MM.1S (cell line): ENCODE measurements at places on chromosomes 4 and X.

DNA sequence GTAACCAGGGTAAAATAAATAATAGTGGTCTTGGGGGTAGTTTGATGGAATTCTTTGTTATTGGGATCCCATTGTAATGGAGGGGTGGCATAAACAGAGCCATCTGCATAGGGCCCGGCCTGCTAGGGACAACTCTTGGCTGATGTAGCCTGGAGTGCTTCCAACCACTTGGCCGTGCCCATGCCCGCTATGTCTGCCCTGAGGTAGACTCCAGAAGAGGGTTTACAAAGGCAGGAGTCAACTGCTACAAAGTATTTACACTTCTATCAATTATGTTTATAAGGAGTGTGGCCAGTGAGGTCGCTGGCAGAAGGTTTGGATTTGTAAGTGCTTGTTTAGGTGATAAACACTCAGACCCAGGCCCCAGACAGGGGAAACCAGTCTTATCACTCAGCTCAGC lies 8.1 kb downstream of the RASL11B start:
- no peaks in the 10 kb centered on the region for H3K27me3 ChIP-seq
- H3K27ac ChIP-seq, result no peak overlapping the region
- no peak overlapping the region for H3K4me3 ChIP-seq
- DNase-seq, result no peak
- H3K36me3 ChIP-seq, result no peaks in the 10 kb centered on the region

DNA sequence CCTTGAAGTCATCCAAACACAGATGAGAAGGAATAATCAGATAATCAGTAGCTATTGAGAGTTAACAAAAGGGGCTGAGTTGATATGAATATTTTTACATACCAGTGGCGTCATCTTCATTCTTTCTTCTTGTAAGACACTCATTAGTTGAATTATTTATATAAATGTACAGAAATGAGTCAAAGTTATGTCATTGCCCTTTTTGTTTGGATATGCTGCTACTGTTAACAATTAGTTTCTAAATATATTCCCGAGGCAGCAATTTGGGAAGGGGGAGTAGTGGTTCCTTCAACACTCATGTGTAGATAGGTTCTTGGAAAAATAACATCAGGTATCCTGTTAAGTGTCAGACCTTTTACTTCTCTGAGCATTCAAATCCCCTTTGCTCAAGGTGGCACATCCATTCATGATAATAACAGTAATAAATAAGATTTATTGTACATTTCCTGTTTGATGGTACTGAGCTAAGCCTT lies 436.6 kb downstream of the SPRY1 start:
- no peak overlapping the region for H3K27ac ChIP-seq
- H3K4me3 ChIP-seq, result no peak overlapping the region
- DNase-seq, result no peak
- H3K4me1 ChIP-seq, result peaks cover 11% of the 10 kb centered on the region

DNA sequence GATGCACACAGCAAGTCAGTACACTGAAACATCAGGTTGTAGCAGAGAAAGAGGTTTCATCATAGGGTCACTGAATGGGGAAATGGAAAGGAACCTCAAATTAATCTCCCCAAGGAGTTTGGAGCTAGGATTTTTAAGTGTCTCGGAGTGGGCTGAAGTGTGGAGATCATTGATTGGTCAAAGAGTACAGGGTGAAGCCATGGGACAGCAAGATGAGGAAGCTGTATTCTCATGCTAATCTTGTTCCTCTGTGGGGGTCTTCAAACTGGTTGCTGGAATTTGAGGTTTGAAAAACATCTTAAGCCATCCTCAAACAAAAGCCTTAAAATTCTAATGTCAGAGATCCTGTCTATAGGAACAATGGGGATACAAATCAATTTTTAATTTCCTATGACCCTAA lies 78.8 kb upstream of the TEX13A start:
- H3K36me3 ChIP-seq, result no peaks in the 10 kb centered on the region
- H3K4me3 ChIP-seq, result no peak overlapping the region
- no peak overlapping the region for H3K27ac ChIP-seq
- DNase-seq, result no peak
- no peaks in the 10 kb centered on the region for H3K27me3 ChIP-seq

- H3K36me3 ChIP-seq, result no peaks in the 10 kb centered on the region
- H3K27me3 ChIP-seq, result peaks cover 83% of the 10 kb centered on the region
These were observed 235.0 kb downstream of the AFAP1 start for GRCh38 chr4:7704625-7705024.

DNA sequence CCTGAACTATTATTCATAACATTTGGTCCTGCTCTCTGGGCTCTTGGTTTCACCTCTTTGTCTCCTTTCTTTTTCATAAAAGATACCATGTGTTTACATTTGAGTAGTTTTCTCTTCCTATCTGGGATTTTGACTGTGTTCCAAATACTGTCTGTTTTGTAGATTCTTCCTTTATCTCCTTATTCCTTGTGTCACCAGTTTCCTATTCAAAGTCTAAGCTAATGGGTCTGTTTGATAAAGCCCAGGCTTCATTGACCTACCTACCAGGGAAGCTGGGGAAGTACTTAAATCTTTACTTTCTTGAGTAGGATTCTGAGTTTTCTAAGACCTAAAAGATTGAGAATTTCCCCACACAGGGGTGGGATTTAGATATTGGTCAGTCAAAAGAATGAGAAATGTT lies 409.5 kb downstream of the RAPGEF2 start:
- no peaks in the 10 kb centered on the region for H3K36me3 ChIP-seq
- no peaks in the 10 kb centered on the region for H3K27me3 ChIP-seq
- no peak overlapping the region for H3K27ac ChIP-seq
- H3K4me3 ChIP-seq, result no peak overlapping the region

DNA sequence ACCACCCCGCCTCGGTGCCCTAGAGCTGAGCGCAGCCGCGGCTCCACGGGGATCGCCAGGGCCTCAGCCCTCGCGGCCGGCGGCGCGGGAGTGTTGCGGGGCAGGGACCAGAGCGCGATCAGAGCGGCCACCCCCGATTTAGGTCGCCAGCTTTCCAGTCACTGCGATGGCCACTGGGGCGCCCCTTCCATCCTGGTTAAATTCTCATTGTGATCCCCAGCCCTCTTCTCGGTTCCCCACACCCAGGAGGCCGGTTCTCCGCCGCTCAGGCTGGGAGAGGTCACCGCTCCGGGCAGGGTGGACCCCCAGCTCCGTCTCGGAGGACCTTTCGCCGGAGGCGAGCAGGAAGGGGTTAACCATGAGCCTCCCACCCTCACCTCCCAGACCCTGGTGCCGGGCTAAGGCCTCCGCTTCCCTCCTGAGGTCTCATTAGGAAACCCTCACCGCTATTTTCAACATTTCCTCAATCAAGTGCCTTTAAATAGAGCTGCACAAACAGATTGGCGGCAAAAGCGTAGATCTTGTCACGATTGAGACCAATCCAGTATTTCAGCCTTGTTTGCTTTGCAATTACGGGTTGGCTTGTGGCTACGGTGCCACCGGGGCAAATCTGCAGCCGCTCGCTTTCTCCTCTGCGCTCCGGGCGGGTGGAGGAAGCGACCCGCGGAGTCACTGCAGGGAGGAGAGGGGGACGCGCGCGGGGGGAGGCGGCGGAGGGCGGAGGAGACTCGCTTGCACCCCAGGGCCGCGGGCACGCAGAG lies 8.3 kb upstream of the HAND2 start:
- peak; percentile 19 for DNase-seq
- H3K4me3 ChIP-seq, result peak overlapping the region; percentile 32
- H3K4me1 ChIP-seq, result no peaks in the 10 kb centered on the region
- H3K27ac ChIP-seq, result no peak overlapping the region
- no peaks in the 10 kb centered on the region for H3K36me3 ChIP-seq

GRCh38 chr4:72360075-72360474 lies 208.9 kb downstream of the ADAMTS3 start:
- no peaks in the 10 kb centered on the region for H3K27me3 ChIP-seq
- H3K4me3 ChIP-seq, result no peak overlapping the region
- H3K27ac ChIP-seq, result no peak overlapping the region
- H3K4me1 ChIP-seq, result no peaks in the 10 kb centered on the region
- no peaks in the 10 kb centered on the region for H3K36me3 ChIP-seq

DNA sequence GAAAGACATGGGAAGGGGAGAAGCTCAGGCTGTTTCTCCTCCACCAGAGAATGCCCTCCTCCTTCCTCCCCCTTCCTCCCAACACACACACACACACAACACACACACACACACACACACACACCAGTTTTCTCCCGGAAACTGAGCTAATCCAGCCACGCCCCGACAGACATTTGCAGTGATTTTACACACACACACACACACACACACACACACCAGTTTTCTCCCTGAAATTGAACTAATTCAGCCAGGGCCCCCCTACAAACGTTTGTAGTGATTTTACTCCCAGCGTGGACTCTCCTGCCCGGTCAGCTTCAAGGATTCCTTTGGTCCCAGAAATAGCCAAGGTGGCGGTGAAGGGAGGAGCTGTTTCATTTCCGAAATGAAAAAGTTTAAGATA lies 32.9 kb upstream of the STX18 start:
- peaks cover 13% of the 10 kb centered on the region; the same call in 1 of the 2 replicates for H3K4me1 ChIP-seq
- no peak for DNase-seq
- no peaks in the 10 kb centered on the region for H3K27me3 ChIP-seq
- peak overlapping the region; percentile 24; the same call in 1 of the 2 replicates for H3K27ac ChIP-seq
- H3K36me3 ChIP-seq, result no peaks in the 10 kb centered on the region
- peak overlapping the region; percentile 68 for H3K4me3 ChIP-seq

DNA sequence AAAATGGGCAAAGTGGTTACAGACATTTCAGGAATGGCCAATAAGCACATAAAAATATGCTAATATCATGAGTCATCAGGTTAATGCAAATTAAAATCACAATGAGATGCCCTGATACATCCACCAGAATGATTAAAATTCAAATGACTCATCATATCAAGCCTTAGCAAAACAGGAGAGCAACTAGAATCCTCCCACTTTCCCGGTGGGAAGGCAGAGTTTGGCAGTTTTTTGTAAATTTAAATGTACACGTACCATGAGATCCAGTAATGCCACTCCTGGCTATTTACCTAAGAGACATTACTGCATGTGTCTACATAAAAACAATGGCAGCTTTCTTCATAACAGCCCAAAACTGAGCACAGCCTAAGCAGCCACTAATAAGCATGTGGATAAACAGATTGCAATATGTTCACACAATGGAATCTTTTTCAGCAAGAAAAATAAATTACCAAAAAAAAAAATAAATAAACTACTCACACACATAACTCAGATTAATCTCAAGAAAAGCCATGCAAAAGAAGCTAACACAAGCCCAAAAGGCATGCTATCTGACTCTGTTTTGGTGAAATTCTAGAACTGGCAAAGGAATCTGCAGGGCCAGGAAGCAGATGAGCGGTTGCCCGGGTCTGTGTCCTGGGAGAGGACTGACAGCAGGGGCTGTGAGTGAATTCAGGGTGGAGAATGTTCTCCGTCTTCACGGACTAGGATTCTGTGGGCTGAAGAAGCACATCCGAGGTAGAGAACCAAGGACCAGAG lies 48.8 kb downstream of the AFAP1 start:
- H3K27ac ChIP-seq, result no peak overlapping the region
- no peaks in the 10 kb centered on the region for H3K36me3 ChIP-seq
- no peaks in the 10 kb centered on the region for H3K4me1 ChIP-seq
- peaks cover 90% of the 10 kb centered on the region for H3K27me3 ChIP-seq
- no peak overlapping the region for H3K4me3 ChIP-seq
- DNase-seq, result no peak

- no peaks in the 10 kb centered on the region for H3K36me3 ChIP-seq
- peak overlapping the region; percentile 74 for H3K27ac ChIP-seq
- H3K4me3 ChIP-seq, result peak overlapping the region; percentile 76
- peaks cover 10% of the 10 kb centered on the region for H3K4me1 ChIP-seq
- DNase-seq, result no peak
These were observed 383 bp upstream of the TBC1D19 start for GRCh38 chr4:26583538-26583864.

GRCh38 chr4:20086067-20086798 lies 165.5 kb upstream of the SLIT2 start:
- no peaks in the 10 kb centered on the region for H3K4me1 ChIP-seq
- no peaks in the 10 kb centered on the region for H3K36me3 ChIP-seq
- H3K27me3 ChIP-seq, result no peaks in the 10 kb centered on the region
- H3K4me3 ChIP-seq, result no peak overlapping the region

- no peak overlapping the region for H3K4me3 ChIP-seq
- H3K27ac ChIP-seq, result no peak overlapping the region
- H3K4me1 ChIP-seq, result no peaks in the 10 kb centered on the region
These were observed 1.2 kb downstream of the KLKB1 start for GRCh38 chr4:186228514-186228894.

DNA sequence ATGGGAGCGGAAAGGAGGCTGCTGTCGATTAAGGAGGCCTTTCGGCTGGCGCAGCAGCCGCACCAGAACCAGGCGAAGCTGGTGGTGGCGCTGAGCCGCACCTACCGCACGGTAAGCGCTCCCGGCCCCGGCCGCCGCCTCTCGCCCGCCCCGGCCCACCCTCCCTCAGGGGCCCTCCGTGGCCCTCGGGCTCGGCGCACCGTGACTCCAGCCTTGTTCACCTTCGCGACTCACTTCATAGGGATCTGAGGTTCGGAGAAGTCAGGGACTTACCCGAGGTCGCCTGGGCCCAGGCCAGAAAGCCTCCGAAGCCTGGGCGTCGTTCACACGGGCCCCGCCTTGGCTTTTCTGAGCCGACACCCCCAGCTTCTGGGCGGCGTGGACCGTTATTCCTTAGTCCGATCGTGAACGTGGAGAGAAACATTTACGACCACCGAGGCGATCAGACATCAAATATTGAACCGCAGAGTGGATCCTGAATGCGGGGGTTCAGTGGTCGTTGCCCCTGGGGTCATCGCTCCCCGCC lies 362 bp downstream of the NCAPG start:
- H3K36me3 ChIP-seq, result peaks cover 1% of the 10 kb centered on the region; the same call in 1 of the 2 replicates
- peak overlapping the region; percentile 95; the same call in 1 of the 2 replicates for H3K27ac ChIP-seq
- no peaks in the 10 kb centered on the region for H3K27me3 ChIP-seq

GRCh38 chrX:148995661-148996060 lies 495.2 kb downstream of the AFF2 start:
- H3K4me3 ChIP-seq, result no peak overlapping the region
- H3K27ac ChIP-seq, result no peak overlapping the region
- H3K4me1 ChIP-seq, result no peaks in the 10 kb centered on the region
- no peaks in the 10 kb centered on the region for H3K36me3 ChIP-seq
- no peaks in the 10 kb centered on the region for H3K27me3 ChIP-seq

GRCh38 chr4:47720787-47721186 lies 117.1 kb downstream of the CORIN start:
- no peaks in the 10 kb centered on the region for H3K4me1 ChIP-seq
- no peaks in the 10 kb centered on the region for H3K27me3 ChIP-seq
- DNase-seq, result no peak
- H3K36me3 ChIP-seq, result no peaks in the 10 kb centered on the region
- H3K4me3 ChIP-seq, result no peak overlapping the region

DNA sequence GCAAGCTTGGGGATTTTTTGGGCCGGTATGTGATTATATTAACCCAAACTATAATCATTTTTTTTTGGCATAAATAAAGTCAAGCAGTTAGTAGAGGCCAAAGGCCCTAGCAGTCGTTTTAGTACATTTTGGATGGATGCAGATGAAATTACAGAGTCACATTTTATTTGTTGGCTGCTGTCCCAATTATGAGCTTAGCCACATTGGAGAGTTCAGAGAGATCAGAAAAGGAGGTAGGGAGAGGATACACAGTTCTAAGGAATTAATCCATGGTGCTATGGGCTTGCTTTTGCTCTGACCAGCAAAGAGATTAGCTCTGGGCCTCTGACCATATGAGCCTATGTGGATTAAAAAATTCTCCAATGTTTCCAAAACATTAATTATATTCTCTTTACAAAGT lies 395.1 kb downstream of the RAPGEF2 start:
- no peaks in the 10 kb centered on the region for H3K27me3 ChIP-seq
- no peak for DNase-seq
- no peaks in the 10 kb centered on the region for H3K4me1 ChIP-seq
- no peaks in the 10 kb centered on the region for H3K36me3 ChIP-seq

- no peak overlapping the region for H3K27ac ChIP-seq
- no peaks in the 10 kb centered on the region for H3K4me1 ChIP-seq
- no peaks in the 10 kb centered on the region for H3K27me3 ChIP-seq
- no peak overlapping the region for H3K4me3 ChIP-seq
These were observed 42.8 kb downstream of the TENM3 start for GRCh38 chr4:182286035-182286434.
